Hematopoietic multipotent progenitor cell treated with erythropoietin and hydrocortisone succinate and interleukin-3 and kit ligand, for 15 days (in vitro differentiated cells): ENCODE measurements at places on chromosomes 7 and 10.

DNA sequence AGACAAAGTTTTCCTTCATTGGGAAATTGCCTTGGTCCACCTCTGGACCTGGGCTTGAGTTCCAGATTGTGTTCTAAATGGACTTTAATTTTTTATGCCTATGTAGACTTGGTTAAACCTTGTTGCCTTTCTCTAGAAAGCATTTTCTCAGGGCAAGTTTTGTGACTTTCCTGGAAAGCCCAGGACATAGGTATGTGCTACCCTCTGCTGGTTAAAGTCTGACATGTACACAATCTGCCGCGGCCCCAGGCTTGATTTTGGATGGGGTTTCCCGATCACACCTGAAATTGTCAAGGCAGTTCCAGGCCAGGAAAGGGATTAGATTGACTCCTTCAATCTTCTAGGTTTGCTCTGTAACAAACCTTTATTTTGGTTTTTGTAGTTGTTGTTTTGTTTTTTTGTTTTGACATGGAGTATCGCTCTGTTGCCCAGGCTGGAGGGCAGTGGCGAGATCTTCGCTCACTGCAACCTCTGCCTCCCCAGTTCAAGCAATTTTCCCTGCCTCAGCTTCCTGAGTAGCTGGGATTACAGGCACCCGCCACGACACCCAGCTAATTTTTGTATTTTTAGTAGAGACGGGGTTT, 14.1 kb upstream of the AKR1B10 start:
- peak; percentile 21 for DNase-seq

GRCh38 chr10:11934262-11934661, 108.3 kb downstream of the UPF2 start:
- no peak for DNase-seq

DNA sequence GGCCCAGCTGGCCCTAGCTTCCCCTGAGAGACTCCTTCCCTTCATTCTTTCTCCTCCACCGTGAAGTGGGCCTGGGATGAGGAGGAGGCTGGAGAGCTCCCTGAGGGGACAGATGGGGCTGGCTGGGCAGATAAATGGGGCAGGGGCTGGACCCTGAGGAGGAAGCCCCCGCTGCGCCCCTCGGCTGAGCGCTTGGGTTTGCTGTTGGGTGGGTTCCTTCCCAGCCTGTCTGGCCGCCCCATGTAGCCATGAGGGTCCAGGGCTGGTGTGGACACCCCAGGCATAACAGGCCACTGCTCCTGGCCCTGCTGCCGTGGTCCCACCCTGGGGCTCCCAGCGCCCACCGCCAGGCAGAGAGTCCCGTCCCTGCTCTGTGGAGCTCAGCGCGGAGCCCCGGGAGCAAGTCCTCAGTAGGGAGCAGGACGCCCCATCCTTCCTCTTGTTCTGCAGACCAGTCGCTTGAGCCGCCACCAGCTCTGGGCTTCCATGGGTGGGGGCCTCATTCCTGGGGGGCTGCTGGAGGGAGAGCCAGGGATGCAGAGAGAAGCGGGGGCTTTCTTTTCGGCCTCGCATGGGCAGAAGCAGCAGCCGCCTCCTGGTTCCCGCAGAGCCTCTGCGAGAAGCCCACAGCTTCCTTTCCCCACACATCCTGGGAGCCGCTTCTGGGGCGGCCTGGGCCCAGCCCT, 266.4 kb upstream of the TCERG1L start:
- no peak for DNase-seq

DNA sequence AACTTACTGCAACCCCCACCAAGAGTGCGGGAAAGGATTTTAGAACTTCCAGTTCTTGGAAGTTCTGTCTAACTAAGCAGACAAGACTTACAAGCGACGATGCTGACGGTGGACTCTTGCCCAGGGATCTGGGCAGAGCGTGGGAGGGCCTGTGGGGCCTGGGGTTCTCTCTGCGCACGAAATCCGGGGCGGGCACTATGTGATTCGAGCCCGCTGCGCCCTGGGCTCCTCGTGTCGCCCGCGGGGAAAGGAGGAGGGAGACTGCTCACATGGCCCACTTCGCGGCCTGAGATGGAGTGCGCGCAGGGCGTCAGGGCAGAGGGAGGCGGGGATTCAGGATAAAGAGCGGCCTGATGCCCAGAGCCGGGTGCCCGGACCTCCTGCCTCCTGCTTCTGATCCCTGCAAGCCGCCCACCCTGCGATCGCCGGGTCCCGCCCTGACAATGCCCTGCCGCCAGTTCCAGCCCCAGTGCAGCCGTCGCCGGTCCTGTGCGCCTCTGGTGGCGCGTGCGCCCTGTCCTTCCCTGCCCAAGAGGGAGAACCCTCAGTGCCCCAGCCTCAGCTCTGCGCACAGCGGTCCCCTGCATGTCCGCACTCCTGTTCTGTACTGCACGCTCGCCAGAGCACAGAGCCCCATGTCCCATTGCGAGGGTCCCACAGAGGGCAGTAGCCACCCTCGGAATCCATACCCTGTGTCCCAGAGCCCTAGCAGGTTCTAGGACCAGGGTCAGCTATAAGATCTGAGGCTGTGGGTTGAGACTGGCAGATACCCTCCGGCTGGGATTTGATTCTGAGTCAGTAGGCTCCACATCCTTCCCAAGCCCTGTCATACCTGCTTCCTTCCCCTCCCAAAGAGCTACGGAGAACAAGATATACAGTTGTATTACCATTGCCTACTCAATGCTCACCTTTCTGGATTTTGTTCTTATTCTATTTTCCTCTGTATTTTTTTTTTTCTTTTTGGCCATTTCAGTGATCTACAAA, 99.4 kb upstream of the TMEM106B start:
- DNase-seq = no peak

- no peak for DNase-seq
Measured at GRCh38 chr10:131638049-131638879, 262.5 kb upstream of the PPP2R2D start.

GRCh38 chr10:88989824-88990383, 694 bp upstream of the FAS start:
- no peak for DNase-seq

- no peak for DNase-seq
Measured at GRCh38 chr10:88725798-88726197, 19.7 kb downstream of the LIPK start.

- DNase-seq = no peak
Measured at GRCh38 chr7:29929018-29929807, 60.4 kb downstream of the SCRN1 start.

DNA sequence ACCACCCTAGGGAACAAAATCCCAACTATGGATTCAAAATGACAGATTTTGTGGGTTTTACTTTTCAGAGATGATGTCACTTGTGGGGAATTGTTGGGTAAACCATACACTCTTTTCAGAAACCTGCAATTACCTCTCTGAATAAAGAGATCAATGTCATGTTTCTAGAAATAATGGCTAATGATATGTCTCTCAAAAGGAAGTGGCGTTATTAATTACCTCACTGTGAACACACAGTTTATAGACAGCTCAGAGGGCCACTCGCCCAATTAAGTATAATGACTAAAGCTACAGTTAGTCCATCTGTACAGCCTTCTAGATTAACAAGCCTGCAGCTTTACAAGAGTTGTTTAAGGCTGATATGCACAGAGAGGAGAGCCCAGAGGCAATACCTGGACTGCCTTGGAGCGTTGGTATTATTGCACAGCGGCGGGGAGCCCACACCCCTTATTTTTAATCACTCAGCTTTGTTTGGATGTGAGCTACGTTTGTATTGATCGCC, 79.5 kb downstream of the RAB11FIP2 start:
- no peak for DNase-seq

- DNase-seq = no peak
Measured at GRCh38 chr7:118072893-118073674, 110.9 kb upstream of the LSM8 start.

- no peak for DNase-seq
Measured at GRCh38 chr10:88781206-88781605, 21.3 kb upstream of the LIPM start.

DNA sequence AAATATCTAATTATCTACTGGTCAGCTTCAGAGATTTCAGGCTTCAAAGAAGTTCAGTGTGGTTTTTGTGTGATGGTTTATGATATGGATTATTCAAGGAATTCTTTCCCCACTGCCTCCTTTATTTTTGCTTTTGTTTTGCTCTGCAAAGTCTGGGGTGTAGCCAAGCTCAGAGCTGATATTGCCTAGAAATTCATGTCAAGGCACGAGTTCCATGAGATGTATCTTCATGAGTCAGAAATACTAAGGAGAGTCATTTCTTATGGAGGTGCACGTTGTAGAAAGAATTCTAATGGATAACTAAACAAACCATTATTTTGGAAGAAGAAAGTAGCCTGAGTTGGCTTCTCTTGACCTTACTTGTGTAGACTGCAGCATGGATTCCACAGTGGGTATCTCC, 37.4 kb downstream of the VIM start:
- DNase-seq = no peak

GRCh38 chr10:69051710-69052487, 36.0 kb upstream of the SRGN start:
- DNase-seq = no peak

GRCh38 chr7:99019523-99020412, 124.1 kb downstream of the SMURF1 start:
- no peak for DNase-seq

DNA sequence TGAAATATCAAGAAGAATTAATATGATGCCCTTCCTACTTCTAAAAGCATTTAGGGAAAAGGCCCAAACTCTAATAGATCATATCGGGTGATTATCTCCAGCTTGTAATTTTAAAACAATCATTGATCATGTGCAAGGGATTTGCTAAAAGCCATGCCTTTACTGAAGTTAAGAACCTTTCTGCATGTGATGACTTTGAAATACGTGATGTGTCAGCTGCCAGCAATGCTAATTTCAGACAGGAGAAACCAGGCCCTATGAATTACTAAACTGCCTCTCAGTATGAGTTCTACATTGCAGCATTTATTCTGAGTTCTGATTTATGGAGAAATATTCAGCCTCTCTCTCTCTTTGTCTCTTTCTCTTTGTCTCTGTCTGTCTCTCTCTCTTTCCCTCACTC, 203.6 kb upstream of the AKR1E2 start:
- DNase-seq = no peak

- no peak for DNase-seq
Measured at GRCh38 chr10:27661514-27662286, 83.9 kb downstream of the MKX start.

- no peak for DNase-seq
Measured at GRCh38 chr10:30870896-30871295, 160.8 kb downstream of the ZNF438 start.

GRCh38 chr7:64992971-64993370, 2.1 kb upstream of the ZNF117 start:
- no peak for DNase-seq

- no peak for DNase-seq
Measured at GRCh38 chr7:139403601-139404000, 43.9 kb downstream of the LUC7L2 start.

- no peak for DNase-seq
Measured at GRCh38 chr10:123583639-123584418, 82.3 kb upstream of the GPR26 start.

- DNase-seq = no peak
Measured at GRCh38 chr7:157431951-157432540, 95.2 kb downstream of the DNAJB6 start.

DNA sequence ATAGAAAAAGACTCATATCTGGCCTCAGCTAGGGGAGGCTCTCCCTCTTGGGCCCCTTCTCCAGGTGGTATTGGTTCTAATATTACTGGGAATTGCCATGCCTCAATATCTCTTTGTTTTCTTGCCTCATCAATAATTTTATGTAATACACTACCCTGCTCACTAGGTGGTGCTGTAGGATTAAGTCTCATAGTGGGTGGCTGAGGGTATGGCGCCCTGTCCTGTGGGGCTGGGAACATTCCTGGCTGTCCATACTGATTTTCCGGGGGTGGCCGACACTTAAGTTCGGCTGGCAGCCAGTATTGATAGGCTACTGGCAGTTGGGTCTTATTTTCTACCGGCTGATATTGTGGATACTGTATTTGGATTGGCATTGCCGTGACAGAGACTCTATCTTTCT, 9.0 kb upstream of the TAS2R3 start:
- DNase-seq = peak; percentile 51

DNA sequence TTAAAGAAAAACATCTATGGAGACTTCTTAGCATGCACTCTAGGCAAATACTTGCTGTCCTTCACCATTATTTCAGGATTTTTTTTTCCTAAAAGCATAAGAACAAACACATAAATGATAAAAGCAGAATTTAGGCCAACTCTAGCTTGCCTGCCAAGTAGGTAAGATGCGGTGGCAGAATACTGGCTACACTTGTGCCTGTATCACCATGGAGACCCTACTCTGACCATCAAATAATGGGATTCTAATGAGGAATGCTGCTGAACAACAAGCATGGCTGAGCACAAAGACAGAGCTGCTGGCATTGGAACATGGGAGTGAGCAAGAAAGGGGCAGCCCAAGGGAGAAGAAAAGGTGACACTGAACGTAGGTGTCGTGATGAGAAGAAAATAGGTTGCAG, 18.5 kb upstream of the TAS2R40 start:
- DNase-seq = no peak

- peak; percentile 56 for DNase-seq
Measured at GRCh38 chr10:98388101-98388655, 26.8 kb downstream of the PYROXD2 start.

DNA sequence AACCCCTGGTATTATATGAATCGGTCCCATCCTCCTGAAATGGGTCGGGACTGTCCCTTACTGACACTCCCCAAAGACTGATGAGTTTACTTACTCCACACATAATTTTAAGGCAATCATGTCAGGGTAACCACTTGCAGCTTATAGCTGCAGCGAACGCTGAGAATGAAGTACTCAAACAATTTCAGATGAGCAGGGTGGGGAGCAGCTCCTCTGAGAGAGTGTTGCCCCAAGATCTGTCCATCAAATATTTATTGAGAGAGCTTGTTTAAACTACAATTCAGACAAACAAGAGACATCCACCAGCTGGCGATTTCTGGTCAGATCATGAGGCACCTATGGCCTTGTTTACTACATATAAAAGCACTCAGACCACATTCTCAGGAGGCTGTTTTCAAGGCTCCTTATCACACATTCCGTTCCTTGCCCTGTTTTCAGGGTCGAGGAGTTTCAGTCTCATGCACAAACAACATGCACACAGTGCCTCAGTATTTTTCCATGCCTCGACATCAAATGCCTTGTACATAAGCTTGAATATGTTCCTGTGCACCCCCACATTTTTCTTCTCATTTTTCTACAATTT, 80.1 kb downstream of the THSD7A start:
- DNase-seq = no peak

DNA sequence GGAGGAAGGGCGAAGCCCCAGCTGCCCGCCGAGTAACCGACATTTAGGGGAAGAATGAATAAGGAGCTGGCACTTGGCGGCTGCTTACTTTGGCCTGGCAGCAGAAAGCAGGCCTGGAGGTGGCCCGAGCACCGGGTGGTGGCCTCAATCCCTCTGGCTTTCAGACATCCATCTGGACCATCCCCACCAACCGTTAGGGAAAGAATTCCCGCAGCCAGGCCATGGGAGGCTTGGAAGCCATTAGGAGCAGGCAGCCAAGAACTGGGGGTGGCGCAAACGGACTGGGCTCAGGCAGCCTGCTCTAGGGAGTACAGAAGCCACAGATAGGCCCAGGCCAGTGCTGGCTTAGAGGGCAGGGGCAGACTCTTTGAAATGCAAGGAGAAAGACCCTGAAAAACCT, 132.7 kb downstream of the NEURL1 start:
- no peak for DNase-seq

DNA sequence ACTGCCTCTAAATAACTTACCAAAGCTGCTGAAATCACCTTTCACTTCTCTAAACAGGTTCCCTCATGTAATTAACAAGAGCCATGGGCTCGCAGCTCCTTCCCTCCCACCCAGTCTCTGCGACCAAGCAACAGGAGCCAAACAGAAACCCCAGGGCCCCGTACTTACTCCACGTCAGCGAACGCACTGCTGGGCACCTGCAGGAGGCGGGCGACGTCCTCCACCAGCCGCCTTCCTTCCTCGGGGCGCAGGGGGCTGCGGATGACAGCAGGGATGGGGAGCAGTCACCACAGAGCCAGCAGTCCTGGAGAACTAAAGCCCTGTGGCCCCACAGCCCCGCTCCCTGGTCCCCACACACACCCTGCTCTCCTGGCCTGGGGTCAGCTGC, 477.0 kb downstream of the PTPRN2 start:
- no peak for DNase-seq
